ENCODE measurements at places on chromosomes 5 and 9.
A peak's percentile ranks its signal among the peaks of the same experiment; 100 is the strongest.

- peak; percentile 69 for DNase-seq
These were observed 3.8 kb downstream of the IER5L start for GRCh38 chr9:129174102-129174723.

GRCh38 chr9:27129221-27129620 is 20.2 kb downstream of the TEK start:
- no peak for DNase-seq

GRCh38 chr5:172641359-172642050 is 442 bp downstream of the NEURL1B start:
- no peak for DNase-seq

DNA sequence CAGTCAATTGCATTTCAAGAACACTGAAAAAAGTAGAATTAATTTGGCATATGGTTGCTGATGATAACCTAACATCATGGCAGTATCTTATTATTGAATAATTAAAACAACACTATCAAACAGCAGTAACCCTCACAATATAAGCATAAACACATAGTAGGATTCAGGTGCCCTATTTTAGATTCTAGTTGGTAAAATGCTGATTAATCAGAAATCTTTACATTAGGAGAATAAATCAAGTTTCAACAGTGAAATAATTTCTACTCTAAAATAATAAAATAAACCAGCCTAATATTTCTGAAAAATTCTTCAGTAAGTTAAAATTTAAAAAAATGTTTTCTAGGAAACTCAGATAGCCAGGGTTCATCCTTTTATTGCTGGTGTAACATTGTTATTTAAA is 76.4 kb upstream of the NUDT12 start:
- DNase-seq: no peak

GRCh38 chr5:36607114-36607571 is 737 bp downstream of the SLC1A3 start:
- DNase-seq: no peak

Data from naive B cell (primary cell).